ENCODE measurements at places on chromosomes 4 and X.

GRCh38 chr4:123363729-123364128 lies 32.9 kb upstream of the SPRY1 start:
- no peak for DNase-seq

DNA sequence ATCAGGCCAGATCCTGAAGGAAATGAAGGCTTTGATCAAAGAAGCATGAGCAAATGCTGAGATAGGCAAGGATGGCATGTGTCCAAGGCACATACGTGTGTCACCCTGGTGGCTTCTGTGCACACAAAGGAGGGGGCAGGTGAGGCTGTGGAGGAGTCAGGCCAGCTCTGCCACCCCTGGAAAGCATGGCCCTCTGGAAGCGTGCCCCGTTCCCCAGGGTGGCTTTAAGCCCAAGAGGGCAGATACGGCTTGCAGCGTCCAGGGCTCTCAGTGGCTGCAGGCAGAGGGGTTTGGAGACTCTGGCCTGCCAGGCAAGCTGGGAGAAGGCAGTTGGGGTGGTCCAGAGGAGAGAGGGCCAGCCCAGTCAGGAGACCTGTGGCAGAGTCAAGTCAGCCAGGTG lies 25.6 kb downstream of the PNMA6E start:
- DNase-seq, result no peak

DNA sequence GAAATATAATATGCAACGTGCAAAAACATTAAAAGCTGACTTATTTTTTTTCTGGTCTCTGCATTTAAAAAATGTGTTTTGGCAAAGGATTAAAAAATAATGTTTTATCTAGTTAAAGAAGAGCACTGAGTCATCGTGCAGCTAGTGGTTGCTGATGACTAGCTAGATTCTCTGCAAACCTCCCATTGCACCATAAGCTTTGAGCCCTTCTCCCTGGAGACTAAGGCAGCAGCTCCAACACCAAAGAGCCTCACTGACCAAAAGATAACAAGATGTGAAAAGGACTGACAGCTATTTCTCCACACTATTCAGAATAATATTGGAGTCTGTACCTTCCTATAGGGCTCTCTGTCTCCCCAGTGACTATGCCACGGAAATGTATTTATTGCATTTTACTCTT lies 424.3 kb downstream of the SLITRK2 start:
- DNase-seq, result no peak

DNA sequence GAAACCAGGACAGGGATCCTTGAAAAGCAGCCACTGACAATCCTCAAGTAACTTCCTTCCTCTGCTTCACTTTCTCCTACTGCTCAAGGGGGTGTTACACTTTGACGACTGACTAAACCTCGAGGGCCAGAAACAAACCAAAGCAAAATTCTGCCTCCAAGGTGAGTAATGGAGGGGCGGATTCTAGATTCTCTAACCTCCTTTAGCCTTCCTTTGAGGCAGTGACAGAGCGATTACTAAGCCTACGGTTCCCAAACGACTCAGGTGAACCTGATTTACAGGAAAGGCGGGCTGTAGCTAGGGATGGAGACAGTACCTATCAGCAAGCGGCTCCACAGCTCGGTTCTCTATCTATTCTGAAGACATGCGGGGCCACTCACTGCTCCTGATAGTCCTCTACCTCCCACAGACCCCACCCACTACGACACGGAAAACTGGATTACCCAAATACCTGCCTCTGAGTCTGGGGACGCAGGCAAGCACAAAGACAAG lies 487 bp downstream of the TBCK start:
- peak; percentile 11 for DNase-seq

- no peak for DNase-seq
Observed at GRCh38 chr4:13007802-13008470, 476.2 kb downstream of the RAB28 start.

DNA sequence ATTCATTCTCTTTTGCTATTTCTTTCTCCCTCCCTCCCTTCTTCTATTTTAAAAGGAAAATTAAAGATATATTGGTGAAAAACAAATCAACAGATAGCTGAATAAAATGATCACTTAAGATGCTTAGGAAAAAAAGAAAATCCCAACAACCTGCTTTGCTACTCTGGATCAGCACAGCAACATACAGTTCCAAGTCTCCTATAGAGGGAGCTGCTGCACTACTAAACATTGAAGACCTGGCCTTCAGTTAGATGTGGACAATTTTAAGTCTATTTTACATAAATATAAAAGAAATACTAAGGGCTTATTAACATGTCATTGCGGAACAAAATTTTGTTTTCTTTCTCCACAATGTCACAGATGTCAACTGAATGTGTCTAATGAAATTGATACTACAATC lies 226.4 kb downstream of the MAGEB5 start:
- no peak for DNase-seq

- DNase-seq, result no peak
Observed at GRCh38 chr4:184329659-184330400, 112.2 kb upstream of the ENPP6 start.

GRCh38 chr4:4541040-4541631 lies 712 bp downstream of the STX18 start:
- no peak for DNase-seq

- DNase-seq, result no peak
Observed at GRCh38 chrX:45506149-45506730, 305.6 kb upstream of the DIPK2B start.

GRCh38 chr4:153273751-153274150 lies 69.5 kb downstream of the TRIM2 start:
- no peak for DNase-seq

DNA sequence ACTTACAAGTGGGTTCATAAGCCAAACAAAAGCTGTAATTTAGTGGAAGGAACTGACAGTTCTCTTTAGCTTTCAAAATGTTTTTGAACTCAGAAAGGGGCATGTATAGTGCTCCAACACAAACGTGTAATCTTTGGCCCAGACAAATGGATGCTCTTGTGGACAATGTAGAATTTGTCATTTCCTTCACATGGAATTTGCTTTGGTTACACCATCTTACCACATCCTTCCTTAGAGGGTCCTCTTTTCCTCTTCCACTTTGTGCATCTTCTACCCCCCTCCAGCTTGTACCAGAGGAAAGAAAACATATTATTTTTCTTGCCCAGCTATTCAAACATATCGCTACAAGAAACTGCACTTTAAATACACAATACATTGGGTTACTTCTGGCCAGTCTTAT lies 42.4 kb downstream of the MEPE start:
- DNase-seq, result no peak

DNA sequence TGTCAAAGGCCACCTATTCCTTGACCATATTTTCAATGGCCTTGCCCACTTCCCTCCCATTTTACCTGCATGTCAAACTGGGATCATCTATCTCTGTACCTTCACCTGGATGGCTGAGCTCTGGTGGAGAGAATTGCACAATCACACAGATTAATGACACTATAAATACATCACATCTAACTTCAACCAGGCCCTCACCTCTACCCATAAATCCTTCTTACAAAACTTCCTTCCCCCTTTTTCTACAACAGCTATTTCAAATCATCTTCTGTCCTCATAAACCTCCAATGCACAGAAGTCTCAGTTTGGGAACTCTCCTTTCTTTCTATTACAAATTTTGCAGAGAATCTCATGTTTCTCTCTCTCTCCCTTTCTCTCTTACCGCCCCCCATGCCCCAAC lies 9.2 kb downstream of the PALLD start:
- no peak for DNase-seq

- no peak for DNase-seq
Observed at GRCh38 chr4:133581996-133582619, 433.0 kb downstream of the PCDH10 start.

GRCh38 chrX:140733766-140734342 lies 24.3 kb downstream of the LINC00632 start:
- DNase-seq, result no peak

GRCh38 chr4:52957220-52957686 lies 95.1 kb downstream of the RASL11B start:
- DNase-seq, result no peak

DNA sequence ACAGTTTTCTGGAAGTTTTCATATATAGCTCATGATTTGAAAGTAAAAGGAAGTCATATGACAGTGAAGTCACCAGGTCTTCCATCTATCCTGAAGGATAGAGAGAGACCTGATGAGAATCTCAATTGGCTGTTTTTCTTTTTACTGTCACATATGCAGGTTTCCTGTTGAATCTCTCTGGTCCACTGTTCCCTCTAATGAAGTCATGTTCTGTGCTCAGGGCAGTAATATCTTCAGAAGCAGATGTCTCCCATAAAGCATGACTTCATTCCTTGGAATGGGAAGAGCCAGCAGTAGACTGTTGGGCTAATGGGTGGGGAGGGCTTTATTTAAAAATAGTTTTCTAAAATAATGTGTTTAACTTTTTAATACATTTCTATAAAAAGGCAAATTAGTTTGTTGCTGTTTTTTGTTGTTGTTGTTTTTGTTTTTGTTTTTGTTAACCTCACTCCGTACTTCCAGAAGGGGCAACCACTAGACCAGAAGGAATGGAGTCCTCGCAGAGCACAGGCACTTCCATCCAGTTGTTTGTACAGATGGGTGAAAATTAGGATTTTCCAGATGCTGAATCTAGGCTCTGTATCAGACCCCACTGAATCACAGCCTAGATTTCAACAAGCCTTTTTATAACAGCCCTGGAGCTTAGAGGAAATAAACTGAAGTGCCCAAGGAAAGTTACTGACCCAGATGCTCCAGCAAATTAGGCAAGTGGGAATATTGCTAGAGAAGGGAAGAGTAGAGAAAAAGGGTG lies 54.2 kb downstream of the AWAT2 start:
- DNase-seq, result no peak

DNA sequence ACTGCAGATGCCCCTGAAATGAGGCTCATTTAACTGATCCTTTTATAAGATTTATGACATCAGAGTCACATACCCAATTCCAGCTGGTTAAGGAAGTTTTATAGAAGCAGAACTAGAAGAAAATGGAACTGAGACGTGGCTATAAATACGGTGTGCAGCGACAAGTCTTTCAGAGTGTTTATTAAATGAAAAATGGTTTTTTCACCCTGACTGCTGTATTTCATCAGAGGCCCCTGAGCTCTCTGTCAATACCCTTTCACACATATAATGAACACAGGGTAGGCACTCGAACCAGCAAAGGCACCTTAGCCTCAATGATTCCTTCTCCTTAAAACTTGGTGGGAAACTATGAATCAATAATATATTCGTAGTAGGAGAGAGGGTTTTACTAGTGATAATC lies 380.8 kb upstream of the ANXA10 start:
- no peak for DNase-seq

GRCh38 chr4:174217273-174218126 lies 66.0 kb downstream of the FBXO8 start:
- no peak for DNase-seq

- DNase-seq, result no peak
Observed at GRCh38 chrX:71632923-71633657, 14.8 kb upstream of the CXCR3 start.

- DNase-seq, result no peak
Observed at GRCh38 chrX:100685997-100686305, 42.0 kb downstream of the SRPX2 start.

GRCh38 chr4:168720396-168720900 lies 223.6 kb downstream of the PALLD start:
- DNase-seq, result no peak

GRCh38 chr4:67080046-67080557 lies 465.2 kb downstream of the CENPC start:
- no peak for DNase-seq

- no peak for DNase-seq
Observed at GRCh38 chr4:95729596-95729995, 110.3 kb upstream of the PDHA2 start.

DNA sequence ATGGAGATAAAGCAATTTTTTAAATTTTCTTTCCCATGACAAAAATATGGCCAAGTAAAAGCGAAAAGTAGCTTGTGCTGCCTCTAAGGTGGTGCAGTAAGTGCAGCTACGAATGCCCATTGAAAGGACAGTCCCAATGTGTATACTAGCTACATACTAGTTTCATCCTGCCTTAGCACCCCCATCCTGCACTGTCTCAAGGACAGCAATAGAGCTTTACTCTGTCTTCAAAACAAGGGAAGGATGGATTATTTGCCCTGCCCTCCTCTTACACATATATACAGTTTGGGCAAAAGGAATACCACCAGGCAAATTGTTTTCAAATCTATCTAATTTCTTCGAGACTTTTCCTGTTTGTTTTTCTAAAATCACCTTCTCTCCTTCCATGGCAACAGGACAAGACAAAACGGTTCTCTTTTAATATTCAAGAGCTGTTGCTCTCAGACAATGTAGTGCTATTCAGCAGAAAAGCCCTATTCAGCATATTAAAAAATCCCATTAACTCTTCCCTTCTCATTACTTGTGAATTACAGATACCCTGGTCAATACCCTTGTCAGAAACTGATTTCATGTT lies 75.1 kb upstream of the SLC7A11 start:
- no peak for DNase-seq

- no peak for DNase-seq
Observed at GRCh38 chr4:116346750-116347149, 738.6 kb downstream of the TRAM1L1 start.

DNA sequence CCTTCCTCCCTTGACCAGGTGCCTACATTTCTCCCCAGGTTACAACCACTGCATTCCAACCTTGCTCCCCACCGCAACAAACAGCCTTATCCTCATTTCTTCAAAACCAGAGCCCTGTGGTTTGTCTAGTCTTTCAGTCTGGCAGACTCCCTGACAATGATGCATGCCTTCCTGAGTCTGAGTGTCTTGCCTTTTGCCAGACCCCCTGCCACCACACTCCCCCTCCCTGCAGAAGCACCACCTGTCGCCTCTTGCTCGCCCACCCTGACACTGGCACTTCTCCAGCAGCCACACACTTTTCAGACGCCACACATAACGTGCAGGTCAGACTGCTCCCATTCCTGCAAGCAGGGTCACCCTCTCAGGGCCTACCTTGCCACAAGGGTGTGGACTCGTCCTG lies 349.2 kb upstream of the NOCT start:
- no peak for DNase-seq

Measured in T-cell (primary cell).